Mammary epithelial cell (primary cell): ENCODE measurements at places on chromosomes 2 and 18. TPM values are rescaled to one million over a fixed set of nuclear protein-coding genes. Genes with fewer than 3 reads are reported as not detected.

GPD2 gene
- total RNA-seq: 39.3 and 42.2 TPM in 2 replicates

SRD5A2 gene
- 0.08 TPM in 1 of 2 replicates, not detected in the other for total RNA-seq

SLC9A4 gene
- not detected for total RNA-seq

LIMS3 gene
- total RNA-seq: 0.83 TPM

CRYGC gene
- not detected for total RNA-seq

CXCR1 gene
- total RNA-seq: under 0.01 TPM

ECEL1 gene
- total RNA-seq: not detected

GBX2 gene
- total RNA-seq: 0.17 TPM

MC5R gene
- total RNA-seq: not detected in 2 replicates

OR6B2 gene
- not detected in 2 replicates for total RNA-seq

AFF3 gene
- 0.03 TPM in 1 of 2 replicates, not detected in the other for total RNA-seq

HOXD3 gene
- total RNA-seq: not detected

MCFD2 gene
- total RNA-seq: 77.7 TPM

STPG4 gene
- total RNA-seq: 0.64 TPM in 1 of 2 replicates, not detected in the other

CAPN14 gene
- 0.21 and 0.47 TPM in 2 replicates for total RNA-seq

PCBP1 gene
- 47.2 TPM for total RNA-seq

KCNJ13 gene
- under 0.01 TPM for total RNA-seq

NEURL3 gene
- not detected for total RNA-seq

PHOSPHO2 gene
- 3.4 and 3.8 TPM in 2 replicates for total RNA-seq

TTLL4 gene
- 37.4 and 47.3 TPM in 2 replicates for total RNA-seq

C2orf80 gene
- not detected for total RNA-seq

GREB1L gene
- total RNA-seq: 1.7 and 2.6 TPM in 2 replicates

ALLC gene
- total RNA-seq: not detected in 2 replicates

LAMA3 gene
- total RNA-seq: 1,329 TPM

MAP3K19 gene
- not detected in 2 replicates for total RNA-seq

EVX2 gene
- not detected in 2 replicates for total RNA-seq

CSRNP3 gene
- 0.56 and 0.59 TPM in 2 replicates for total RNA-seq

NFATC1 gene
- total RNA-seq: 2.7 TPM

AQP12A gene
- total RNA-seq: not detected

HMSD gene
- 0.38 TPM in 1 of 2 replicates, not detected in the other for total RNA-seq

TGFBRAP1 gene
- total RNA-seq: 44.8 TPM

MEP1B gene
- not detected in 2 replicates for total RNA-seq

NAT8 gene
- total RNA-seq: not detected

FN1 gene
- 20,313 TPM for total RNA-seq

ACMSD gene
- not detected in 2 replicates for total RNA-seq

SKA1 gene
- 0.83 TPM for total RNA-seq

FER1L5 gene
- total RNA-seq: 0.17 TPM

WDR12 gene
- total RNA-seq: 31.2 TPM

GALNT5 gene
- total RNA-seq: 12.7 TPM

TMEM198 gene
- 1.3 TPM for total RNA-seq

CRYGB gene
- not detected for total RNA-seq

EFR3B gene
- total RNA-seq: 0.05 TPM in 1 of 2 replicates, not detected in the other

MZT2A gene
- 197 and 224 TPM in 2 replicates for total RNA-seq

CNTNAP5 gene
- total RNA-seq: not detected

AOX1 gene
- total RNA-seq: 75.3 TPM

ZSWIM2 gene
- total RNA-seq: not detected in 2 replicates

CDH19 gene
- not detected in 2 replicates for total RNA-seq

REG3G gene
- not detected in 2 replicates for total RNA-seq

KCNG2 gene
- 0.17 TPM for total RNA-seq

VIT gene
- total RNA-seq: 0.67 TPM

SLC4A5 gene
- total RNA-seq: 0.56 and 2.4 TPM in 2 replicates

NXPH2 gene
- not detected for total RNA-seq

SPATS2L gene
- total RNA-seq: 98.2 and 117 TPM in 2 replicates
